Naive thymus-derived CD8-positive, alpha-beta T cell (primary cell): ENCODE measurements at places on chromosomes 1 and 21. TPM values are rescaled to one million over a fixed set of nuclear protein-coding genes. Genes with fewer than 3 reads are reported as not detected.

DNA sequence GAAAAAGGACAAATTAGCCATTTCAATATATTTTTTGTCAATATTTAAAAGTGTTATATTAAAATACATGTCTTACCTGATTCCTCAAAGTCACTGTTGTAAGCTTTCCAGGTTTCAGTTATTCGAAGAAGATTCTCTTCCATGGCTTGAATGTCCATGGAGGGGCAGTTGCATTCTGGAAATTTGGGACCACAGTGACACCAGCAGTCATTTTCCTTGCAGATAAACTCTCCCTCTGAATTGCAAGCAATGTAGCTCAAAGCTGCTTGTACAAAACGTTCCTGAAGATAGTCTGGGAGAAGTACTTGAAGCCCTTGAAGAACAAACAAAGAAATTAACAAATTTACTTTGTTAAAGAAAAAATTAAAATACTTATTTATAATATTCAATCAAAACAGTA, 251.7 kb downstream of the BRINP3 start:
- no peaks in the 10 kb centered on the region for H3K36me3 ChIP-seq
- no peaks in the 10 kb centered on the region for H3K4me1 ChIP-seq
- H3K27ac ChIP-seq, result no peak overlapping the region
- no peak overlapping the region for H3K4me3 ChIP-seq
- DNase-seq, result no peak

- DNase-seq, result no peak
- no peaks in the 10 kb centered on the region for H3K4me1 ChIP-seq
- no peak overlapping the region for H3K4me3 ChIP-seq
- H3K27ac ChIP-seq, result no peak overlapping the region
- H3K27me3 ChIP-seq, result no peaks in the 10 kb centered on the region
Observed at GRCh38 chr1:15310544-15310943, 63.5 kb downstream of the FHAD1 start.

The TNFSF4 gene
- 2.3 TPM for total RNA-seq

The TMED5 gene
- 41.2 TPM for total RNA-seq

- no peak for DNase-seq
- H3K27ac ChIP-seq, result no peak overlapping the region
- peak overlapping the region; percentile 26 for H3K4me3 ChIP-seq
- H3K36me3 ChIP-seq, result no peaks in the 10 kb centered on the region
- H3K27me3 ChIP-seq, result peaks cover 26% of the 10 kb centered on the region
Observed at GRCh38 chr1:200877839-200878551, 5.2 kb downstream of the GPR25 start.

- no peaks in the 10 kb centered on the region for H3K27me3 ChIP-seq
- no peaks in the 10 kb centered on the region for H3K36me3 ChIP-seq
- H3K4me3 ChIP-seq, result no peak overlapping the region
- H3K4me1 ChIP-seq, result peaks cover 21% of the 10 kb centered on the region
Observed at GRCh38 chr1:94094469-94095111, 26.4 kb downstream of the ABCA4 start.

DNA sequence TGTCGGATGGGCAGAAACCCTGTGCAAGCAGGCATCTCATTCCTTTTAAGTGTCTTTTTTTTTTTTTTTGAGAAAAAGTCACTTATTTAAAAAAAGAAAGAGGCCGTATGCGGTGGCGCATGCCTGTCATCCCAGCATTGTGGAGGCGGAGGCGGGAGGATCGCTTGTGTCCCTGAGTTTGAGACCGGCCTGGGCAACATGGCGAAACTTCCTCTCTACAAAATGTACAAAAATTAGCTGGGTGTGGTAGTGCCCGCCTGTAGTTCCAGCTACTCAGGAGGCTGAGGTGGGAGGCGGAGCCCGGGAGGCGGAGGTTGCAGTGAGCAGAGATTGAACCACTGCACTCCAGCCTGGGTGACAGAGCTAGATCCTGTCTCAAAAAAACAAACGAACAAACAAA, 1.7 kb downstream of the GPR137B start:
- H3K27me3 ChIP-seq, result peaks cover 11% of the 10 kb centered on the region
- H3K4me1 ChIP-seq, result peaks cover 29% of the 10 kb centered on the region
